Mesothelial cell of epicardium (in vitro differentiated cells): ENCODE measurements at places on chromosomes 3 and 15.
A peak's percentile ranks its signal among the peaks of the same experiment; 100 is the strongest.

DNA sequence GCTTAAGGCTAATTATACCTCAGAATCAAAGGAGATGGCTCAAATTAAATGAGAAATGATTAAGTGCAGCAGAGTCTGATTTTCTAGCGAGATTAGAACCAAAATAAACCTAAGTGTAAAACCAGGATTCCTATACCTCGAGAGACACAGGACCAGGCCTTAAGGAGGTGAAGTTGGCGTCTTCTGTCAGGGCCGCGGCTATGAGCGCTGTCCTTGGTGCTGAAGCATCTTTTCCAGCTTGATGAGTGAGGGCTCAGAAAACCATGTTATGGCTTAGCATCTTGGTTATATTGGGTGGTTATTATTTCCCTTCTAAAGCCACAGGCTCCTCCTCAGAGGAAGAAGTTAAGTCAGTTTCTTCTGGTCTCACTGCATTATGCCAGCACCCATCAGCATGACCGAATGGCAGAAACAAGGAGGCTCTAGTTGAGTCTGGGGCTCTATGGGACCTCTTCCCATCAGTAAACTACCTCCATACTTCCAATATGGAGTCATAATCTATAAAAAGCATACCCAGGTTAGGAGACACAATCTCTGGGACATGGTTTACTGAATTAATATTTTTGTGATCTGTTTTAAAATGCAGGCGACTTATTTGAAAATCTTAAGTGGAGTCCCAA is 120.1 kb upstream of the NMNAT3 start:
- H3K36me3 ChIP-seq: no peaks in the 10 kb centered on the region
- DNase-seq: peak; percentile 79
- H3K27me3 ChIP-seq: peaks cover 16% of the 10 kb centered on the region
- no peak overlapping the region for H3K4me3 ChIP-seq
- no peaks in the 10 kb centered on the region for H3K4me1 ChIP-seq

- no peaks in the 10 kb centered on the region for H3K27me3 ChIP-seq
- H3K36me3 ChIP-seq: peaks cover 57% of the 10 kb centered on the region
- H3K4me1 ChIP-seq: no peaks in the 10 kb centered on the region
- H3K27ac ChIP-seq: no peak overlapping the region
Observed at GRCh38 chr15:89628301-89628700, 27.0 kb downstream of the KIF7 start.

DNA sequence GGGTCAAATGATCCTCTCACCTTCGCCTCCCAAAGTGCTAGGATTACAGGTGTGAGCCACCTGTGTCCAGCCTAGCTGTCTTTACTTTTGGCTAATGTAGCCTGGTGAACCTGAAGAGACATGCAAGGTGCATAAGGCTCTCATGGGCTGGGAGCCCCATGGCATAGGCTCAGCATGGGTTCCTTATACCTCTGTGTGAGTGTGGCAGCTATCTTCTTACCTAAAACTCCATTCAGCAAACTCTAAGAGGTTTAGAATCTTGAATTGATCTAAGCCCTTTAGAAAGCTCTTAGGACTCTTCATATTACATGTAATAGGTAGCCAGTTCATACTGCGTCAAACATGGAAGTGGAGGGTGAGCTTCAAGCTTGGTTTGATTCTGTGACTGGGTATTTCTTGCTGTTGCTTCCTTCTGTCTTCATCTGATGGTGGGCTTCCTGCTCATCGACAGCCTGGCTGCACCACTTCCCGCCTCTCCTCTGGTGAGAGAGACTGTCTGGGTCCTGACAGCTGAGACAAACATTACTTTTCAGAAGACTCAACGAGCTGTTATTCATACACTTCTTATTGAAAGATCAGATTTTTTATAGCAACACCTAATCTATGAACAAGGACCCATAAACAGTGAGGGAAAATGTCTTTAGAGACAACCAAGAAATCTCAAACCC is 19.2 kb upstream of the TKT start:
- no peaks in the 10 kb centered on the region for H3K36me3 ChIP-seq
- no peaks in the 10 kb centered on the region for H3K27me3 ChIP-seq
- H3K4me3 ChIP-seq: no peak overlapping the region

GRCh38 chr15:93467337-93467736 is 378.3 kb upstream of the RGMA start:
- peaks cover 9% of the 10 kb centered on the region for H3K4me1 ChIP-seq
- H3K36me3 ChIP-seq: no peaks in the 10 kb centered on the region
- H3K27me3 ChIP-seq: peaks cover 8% of the 10 kb centered on the region
- no peak for DNase-seq
- no peak overlapping the region for H3K4me3 ChIP-seq
- no peak overlapping the region for H3K27ac ChIP-seq

DNA sequence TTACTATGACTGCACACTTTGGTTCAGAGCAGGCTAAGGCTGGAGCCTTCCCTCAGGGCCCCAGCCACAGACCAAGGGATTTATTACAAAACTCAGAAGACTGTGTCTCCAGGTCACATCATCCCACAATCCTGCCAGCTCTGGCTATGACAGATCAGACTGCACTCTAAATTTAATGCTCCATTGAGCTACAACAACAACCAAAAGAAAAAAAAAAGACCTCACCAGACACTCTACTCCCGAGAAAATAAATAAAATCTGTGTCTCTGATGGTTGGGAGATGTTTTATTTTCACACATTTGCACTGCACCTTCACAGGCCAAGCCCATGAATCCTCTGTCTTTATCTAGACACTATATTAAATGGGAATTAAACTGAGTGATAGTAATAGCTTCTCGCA is 50.8 kb upstream of the CTNNB1 start:
- H3K36me3 ChIP-seq: peaks cover 9% of the 10 kb centered on the region
- H3K27ac ChIP-seq: peak overlapping the region; percentile 41
- no peak for DNase-seq
- no peaks in the 10 kb centered on the region for H3K27me3 ChIP-seq
- H3K4me3 ChIP-seq: no peak overlapping the region

DNA sequence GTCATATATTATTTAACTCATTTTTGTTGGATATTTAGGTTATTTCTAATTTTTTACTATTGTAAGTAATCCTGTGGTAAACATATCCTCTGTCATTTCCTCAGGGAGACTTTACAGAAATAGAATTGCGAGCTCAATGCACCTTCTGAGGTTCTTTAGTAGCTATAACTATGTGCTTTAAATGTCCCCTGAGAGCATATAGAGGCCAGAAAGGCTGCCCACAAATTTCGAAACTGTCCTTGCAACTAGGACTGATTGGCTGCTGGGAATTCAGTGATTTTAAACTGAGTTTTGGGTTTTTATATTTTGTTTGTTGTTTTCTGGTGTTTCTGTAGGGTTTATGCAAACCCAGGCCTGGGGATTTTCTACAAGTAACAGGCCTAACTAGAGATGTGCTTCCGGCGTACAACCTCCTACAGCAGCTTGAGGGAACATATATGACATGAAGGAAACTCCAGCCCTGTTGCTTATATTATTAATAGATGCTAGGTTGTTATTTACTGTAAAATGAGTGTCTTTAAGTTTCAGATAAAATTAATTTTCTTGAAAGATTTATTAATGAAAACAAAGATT is 29.1 kb upstream of the P4HTM start:
- H3K4me3 ChIP-seq: no peak overlapping the region
- DNase-seq: no peak
- H3K27ac ChIP-seq: no peak overlapping the region
- no peaks in the 10 kb centered on the region for H3K27me3 ChIP-seq
- H3K36me3 ChIP-seq: peaks cover 18% of the 10 kb centered on the region
- no peaks in the 10 kb centered on the region for H3K4me1 ChIP-seq

GRCh38 chr3:78349571-78349970 is 1309.7 kb downstream of the ROBO2 start:
- no peaks in the 10 kb centered on the region for H3K36me3 ChIP-seq
- H3K4me1 ChIP-seq: peaks cover 12% of the 10 kb centered on the region
- no peak overlapping the region for H3K27ac ChIP-seq
- H3K27me3 ChIP-seq: no peaks in the 10 kb centered on the region

DNA sequence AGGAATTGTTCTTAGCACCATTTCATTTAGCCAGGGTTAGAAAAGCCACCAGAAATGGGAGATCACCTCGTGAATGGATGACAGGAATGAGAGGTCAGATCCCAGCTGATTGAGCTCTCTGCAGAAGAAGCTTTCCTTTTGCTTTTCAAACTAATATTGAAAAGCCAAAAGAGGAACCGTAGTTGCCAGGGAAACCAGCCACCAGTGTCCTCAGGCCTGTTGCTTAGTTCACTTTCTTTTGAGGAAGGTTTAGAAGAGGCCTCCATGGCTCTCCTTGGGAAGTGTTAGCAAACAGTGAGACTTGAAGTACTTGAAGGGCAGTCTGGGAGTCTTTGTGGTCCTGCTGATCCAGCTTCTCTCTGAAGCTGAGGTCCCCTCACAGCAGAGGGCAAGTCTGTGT is 7.4 kb upstream of the CCK start:
- no peak overlapping the region for H3K4me3 ChIP-seq
- peaks cover 43% of the 10 kb centered on the region for H3K27me3 ChIP-seq

DNA sequence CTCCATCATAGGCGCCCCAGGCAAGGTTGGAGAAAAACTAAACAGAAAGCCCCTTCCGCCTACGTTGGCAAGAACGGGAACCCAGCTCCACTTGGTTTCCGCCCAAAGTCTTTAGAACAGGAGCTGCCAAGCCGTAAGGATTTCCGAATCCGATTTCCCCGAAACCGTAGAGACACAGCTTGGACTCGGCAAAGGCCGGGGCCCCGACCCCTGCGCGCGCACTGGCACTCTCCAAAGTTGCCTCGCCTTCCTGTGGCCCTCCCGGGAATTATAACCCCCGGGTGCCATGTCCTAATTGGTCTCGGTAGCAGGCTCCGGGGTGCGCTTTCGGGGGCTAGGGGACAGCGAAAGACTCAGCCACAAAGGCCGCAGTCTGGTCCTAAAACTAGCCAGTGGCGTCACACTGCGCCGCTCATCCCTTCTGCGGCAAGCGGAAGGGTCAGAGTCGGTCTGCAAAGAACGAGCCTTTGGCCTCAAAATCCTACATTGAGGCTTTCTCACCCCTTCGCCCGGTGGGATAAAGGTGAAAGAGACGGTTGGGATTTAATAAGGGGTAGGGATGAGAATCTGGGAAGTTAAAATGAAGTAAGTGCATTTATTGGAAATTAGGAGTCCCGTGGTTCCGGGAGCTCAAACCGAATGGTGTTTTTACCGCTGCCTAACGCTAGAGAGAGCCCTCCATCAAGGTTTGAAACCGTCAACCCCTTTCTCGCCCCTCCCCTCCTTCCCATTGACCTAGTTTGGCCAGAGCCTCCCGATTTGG is 6.8 kb downstream of the BCL6 start:
- no peaks in the 10 kb centered on the region for H3K36me3 ChIP-seq
- peaks cover 48% of the 10 kb centered on the region for H3K4me1 ChIP-seq
- peak; percentile 75 for DNase-seq
- H3K27me3 ChIP-seq: peaks cover 2% of the 10 kb centered on the region

DNA sequence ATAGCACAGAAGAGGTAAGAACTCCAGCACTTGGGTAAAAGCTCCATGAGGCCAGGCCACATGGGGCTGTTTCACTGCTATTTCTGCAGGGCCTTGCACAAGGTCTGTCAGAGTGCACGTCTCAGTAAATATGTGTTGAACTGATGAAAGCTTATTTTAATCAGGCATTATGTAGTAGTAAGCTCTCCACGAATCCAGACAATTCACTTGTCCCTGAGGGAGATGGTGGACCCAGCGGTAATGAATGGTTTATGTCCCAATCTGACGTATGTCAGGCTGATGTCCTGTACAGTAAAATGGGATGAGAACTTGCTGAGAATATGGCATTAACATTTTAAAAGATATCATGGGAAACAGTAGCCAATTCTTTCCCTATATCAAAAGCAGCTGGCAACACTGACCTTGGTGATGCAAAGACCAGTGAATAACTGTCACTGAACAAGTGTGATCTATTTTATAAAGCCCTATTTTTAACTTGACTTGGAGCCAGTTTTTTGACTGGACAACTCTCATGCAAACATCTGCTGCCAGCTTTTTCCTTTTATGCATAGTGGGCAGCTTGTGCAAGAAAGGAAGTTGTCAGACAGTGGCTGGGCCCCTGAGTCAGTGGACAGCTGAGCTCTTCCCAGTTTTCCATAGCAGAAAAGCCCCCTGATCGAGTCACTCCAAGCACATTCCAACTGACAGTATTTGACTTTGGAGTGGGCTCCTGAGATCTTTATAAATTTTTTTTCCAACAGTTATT is 519.8 kb upstream of the MDFIC2 start:
- no peak for DNase-seq
- H3K27ac ChIP-seq: peak overlapping the region; percentile 3
- H3K4me3 ChIP-seq: no peak overlapping the region

DNA sequence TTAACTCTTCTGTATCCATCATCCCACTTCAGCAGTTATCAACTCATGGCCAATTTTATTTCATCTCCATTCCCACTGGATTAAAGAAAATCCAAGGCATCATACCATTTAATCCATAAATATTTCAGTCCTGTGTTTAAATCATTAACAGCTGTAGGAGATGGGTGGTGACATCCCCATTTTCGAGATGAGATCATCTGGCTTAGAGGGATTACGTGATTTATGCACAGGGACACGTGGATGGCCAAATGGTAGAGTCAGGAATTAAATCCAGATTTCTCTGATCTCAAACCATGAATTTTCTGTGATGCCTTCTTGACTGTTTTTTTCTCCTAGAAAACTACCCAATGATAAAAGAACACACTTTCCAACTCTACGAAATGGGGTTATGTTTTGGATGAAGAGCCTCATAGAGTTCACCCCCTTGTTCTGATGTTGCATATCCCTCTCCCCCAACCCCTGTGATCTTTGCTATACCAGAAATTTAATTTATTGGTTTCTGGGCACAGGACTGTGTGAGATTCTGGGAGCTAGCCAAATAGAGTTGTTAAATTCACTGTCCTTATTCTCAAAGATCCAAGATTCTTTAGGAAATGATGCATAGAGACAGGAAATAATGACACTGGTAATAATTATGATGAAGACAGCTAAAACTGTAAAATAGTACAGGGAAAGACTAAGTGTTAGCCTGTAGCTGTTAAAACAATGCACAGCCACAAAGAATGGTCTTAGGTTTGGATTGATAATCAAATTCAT is 7.4 kb downstream of the ZNF589 start:
- H3K27me3 ChIP-seq: no peaks in the 10 kb centered on the region
- H3K36me3 ChIP-seq: peaks cover 16% of the 10 kb centered on the region
- H3K4me3 ChIP-seq: no peak overlapping the region
- no peak overlapping the region for H3K27ac ChIP-seq

GRCh38 chr15:67134067-67134838 is 68.9 kb downstream of the SMAD3 start:
- H3K4me1 ChIP-seq: peaks cover 65% of the 10 kb centered on the region
- no peak for DNase-seq
- H3K36me3 ChIP-seq: no peaks in the 10 kb centered on the region
- peak overlapping the region; percentile 99 for H3K27ac ChIP-seq
- H3K27me3 ChIP-seq: no peaks in the 10 kb centered on the region

GRCh38 chr3:191135175-191135574 is 63.9 kb upstream of the OSTN start:
- H3K27me3 ChIP-seq: no peaks in the 10 kb centered on the region
- H3K4me1 ChIP-seq: peaks cover 2% of the 10 kb centered on the region
- H3K4me3 ChIP-seq: no peak overlapping the region
